ENCODE measurements at places on chromosomes 12 and 14.
A peak's percentile ranks its signal among the peaks of the same experiment; 100 is the strongest.

GRCh38 chr12:75890141-75890540, 141.4 kb downstream of the PHLDA1 start:
- no peak for DNase-seq

- DNase-seq: no peak
These were observed 73.0 kb upstream of the PRMT8 start for GRCh38 chr12:3417937-3418462.

- no peak for DNase-seq
These were observed 162.4 kb downstream of the C12orf75 start for GRCh38 chr12:105492591-105493545.

GRCh38 chr14:22552001-22552826, 36.8 kb downstream of the DAD1 start:
- DNase-seq: no peak

- no peak for DNase-seq
These were observed 60.3 kb upstream of the VPS33A start for GRCh38 chr12:122326586-122326985.

GRCh38 chr12:26773313-26774104, 59.5 kb downstream of the ITPR2 start:
- no peak for DNase-seq

DNA sequence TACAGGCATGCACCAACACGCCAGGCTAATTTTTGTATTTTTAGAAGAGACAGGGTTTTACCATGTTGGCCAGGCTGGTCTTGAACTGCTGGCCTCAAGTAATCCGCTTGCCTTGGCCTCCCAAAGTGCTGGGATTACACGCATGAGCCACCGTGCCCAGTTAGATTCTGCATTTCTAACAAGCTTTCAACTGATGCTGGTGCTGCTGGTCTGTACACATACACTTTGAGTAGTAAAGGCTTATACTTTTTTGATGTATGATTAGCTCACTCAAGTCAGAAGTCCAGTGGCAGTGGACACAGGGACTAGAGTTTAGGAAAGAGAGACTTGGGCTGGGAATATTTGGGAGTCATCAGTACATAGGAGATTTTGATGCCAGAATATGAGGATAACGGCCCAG, 2.2 kb upstream of the TBC1D15 start:
- DNase-seq: no peak

DNA sequence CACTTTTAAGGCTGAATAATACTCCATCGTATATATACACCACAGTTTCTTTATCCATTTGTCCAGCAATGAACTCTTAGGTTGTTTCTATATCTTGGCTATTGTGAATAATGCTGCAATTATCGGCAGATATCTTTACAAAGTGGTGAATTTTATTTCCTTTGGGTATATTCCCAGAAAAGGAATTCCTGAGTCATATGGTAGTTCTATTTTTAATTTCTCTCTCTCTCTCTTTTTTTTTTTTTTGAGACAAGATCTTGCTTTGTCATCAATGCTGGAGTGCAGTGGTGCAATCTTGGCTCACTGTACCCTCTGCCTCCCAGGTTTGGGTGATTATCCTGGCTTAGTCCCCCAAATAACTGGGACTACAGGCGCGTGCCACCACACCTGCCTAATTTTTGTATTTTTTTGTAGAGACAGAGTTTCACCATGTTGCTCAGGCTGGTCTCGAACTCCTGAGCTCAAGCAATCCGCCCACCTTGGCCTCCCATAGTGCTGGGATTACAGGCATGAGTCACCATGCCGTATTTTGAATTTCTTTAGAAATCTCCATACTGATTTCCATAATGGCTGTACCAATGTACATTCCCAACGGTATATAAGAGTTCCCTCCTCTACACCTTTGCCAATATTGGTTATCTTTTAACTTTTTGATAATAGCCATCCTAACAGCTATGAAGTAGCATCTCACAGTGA, 98.4 kb downstream of the EFCAB11 start:
- no peak for DNase-seq

- no peak for DNase-seq
These were observed 75.3 kb downstream of the TMCC3 start for GRCh38 chr12:94575024-94575423.

DNA sequence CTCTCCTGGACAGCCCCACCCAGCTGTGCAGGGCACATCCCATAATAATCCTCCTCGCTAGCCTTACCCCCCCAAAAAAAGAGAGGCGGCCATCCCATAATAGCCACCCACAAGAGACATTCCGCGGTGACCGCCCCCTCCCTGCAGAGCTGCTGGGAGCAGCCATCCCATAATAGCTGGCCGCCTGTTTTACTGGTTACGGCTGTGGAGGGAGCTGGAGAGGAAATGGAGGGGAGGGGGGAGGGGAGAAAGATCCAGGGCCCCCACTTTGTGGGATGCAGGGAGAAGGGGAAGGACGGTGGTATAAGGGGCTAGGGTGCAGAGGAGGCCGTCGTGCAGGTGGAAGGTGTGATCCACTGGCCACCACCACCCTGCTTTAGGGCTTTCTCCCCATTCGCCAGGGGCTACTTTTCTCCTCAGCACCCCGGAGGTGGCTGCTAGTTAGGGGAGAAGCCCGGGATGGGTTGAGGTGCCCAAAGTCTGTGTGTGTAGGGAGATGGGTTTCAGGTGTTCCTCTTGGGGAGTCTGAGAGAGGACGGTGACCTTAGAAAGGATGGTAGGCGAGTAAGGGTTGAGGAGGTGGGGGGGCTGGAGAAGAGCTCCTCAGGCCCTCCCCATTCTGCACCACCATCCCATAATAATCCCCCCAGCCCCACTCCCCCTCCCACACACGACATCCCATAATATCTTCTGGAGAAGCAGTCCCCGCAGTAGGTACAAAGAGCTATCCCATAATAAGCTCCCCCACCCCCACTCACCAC, 6.0 kb upstream of the CHD4 start:
- DNase-seq: no peak

DNA sequence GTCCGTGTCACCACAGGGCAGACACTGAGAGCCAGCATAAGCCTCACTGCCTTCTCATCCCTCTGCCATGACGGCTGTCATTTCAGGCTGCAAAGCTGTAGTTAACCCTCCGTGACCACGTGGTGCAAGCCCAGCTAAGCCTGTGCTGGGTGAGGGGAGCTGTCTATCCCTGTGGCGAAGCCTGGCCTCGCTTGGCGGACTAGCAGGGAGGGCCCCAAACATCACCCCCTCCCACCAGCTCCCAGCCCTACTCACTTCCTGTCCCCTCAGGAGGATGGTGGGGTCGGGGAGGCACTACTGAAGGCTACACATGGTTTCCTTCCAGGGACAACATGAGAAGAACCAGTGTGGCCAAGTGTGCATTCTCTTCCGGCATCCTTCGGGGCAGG, 88.2 kb downstream of the CHGA start:
- no peak for DNase-seq

DNA sequence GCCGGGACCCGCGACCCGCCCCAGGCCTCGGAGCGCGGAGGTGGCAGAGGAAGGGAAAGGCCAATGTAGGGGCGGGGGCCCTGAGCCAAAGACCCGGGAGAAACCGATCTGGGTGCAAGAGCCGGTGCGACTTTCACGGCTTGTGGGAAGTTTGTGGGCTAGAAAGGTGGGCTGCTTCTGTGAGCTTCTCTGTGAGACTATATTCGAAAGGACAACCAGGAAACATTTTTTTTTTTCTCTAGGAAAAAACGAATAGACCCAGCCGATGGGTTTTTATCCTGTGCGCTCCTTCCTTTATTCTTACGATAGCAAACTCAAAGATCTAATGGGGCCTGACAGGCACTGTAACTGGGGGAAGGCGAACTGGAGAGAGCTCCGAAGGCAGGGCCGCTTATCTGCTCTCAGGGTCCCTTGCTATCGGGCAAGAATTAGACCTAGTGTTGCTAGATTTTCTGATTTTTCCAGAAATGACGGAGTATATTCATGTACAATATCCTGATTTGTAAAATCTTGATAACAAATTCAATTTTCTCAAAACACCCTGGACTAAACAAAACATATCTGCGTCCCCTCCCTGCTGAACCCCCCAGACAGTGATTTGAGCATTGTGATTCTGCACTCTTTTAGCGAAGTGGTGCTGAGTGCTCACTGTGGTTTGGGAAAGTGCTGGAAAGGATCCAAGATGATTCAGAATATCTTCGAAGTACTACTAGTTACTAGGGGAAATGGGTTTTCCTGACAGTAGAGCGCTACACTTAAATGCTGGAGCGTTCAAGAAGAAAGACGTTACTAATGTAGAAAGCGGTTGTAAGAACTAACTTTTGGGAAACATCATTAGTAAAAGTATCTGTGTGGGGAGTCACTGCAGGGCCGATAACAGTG, 563 bp upstream of the STXBP6 start:
- DNase-seq: no peak

DNA sequence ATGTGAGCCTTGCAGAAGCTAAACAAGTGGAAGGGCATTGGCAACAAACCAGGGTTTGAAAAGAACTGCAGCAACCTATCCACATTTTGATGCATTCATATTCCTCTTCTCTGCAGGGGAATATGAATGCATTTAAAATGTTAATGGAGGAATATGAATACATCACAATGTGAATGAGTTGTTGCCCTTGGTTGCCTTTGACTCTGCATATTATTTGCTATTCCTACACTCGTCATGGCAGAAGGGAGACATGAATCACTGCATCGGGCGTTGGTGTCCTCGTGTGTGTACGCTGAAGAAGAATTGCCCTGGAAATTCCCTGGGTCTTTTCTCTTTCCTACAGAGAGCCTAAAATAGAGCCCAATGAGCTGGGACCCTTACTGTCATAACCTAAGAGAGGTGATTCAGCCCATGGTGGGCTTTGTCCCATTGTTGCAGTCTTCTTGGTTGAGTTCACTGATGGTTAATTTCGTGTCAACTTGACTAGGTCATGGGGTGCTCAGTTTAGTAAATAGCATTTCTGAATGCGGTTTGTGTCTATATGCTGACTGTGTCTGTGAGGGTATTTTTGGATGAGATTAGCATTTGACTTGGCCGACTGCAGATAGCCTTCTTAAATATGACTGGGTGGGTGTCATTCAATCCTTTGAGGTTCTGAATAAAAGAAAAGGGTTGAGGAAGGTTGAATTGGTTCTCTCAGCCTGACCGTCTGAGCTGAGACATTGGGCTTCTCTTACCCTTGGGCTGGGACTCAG, 1422.9 kb upstream of the TMEM132C start:
- no peak for DNase-seq

DNA sequence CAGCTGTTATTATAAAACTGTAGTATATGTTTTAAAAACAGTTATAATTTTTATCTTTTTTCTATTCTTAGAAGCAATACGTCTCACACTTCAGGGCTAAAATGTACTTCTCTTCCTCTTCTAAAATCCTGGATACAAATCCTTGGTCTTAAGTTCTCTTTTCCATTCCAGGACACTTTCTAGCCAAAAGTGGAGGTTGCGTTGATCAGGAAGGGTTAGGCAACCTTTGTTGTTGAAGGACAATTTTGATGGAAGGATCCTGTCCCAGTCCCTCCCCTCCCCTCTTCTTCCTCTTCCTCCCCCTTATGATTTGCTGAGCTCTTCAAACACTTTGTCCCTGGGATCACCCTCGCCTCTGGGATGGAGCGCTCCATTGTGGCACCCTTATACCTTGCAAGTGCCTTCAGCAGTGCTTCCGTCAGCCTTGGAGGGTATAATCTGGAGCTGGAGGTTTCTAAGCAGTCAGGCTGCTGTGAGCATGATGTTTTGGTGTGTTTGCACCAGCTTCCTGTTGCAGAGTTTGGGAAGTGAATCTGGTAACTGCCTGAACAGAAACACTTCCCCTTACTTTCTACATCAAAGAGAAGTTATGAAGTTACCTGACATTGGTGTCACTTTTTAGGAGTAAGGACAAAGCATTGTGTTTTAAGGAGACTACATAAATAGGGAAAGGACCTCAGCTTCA, 87.4 kb upstream of the SLC38A2 start:
- DNase-seq: no peak

DNA sequence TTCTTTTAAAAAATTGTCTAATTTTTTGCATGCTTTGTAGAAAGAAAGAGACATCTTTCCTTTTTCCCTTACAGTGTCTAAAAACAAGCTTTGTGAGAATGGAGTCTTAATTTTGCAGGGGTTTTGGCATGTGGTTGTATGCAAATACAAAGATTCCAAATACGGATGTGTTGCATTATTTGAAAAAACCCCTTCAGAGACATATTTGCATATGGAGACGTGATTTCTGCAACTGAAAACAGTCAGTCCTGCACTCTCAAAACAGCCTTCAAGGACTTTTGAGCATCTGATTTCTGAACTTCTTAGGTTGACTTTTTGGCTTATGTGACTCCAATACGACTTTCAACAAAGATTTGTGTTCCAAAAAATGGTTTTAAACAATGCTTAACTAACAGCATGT, 7.8 kb downstream of the IRAK3 start:
- no peak for DNase-seq

- DNase-seq: no peak
These were observed 14.2 kb upstream of the CARMIL3 start for GRCh38 chr14:24037658-24038037.

DNA sequence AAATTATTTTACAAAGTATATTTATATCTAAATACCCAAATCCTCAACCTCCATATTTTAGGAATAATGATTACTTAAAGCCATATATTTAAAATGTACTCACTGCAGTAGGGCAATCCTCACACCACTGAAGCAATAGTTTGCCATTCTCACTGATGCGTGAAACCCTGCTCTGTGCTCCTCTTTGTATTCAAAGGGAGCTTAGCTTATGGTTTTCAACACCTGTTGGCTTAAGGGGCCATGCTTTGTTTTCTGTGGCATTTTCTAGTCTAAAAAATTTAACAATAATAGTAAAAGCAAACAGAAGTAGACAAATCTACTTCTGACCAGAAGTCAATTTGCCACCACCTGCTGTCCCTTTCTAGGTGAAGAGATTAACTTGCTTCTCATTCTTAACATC, 294.6 kb downstream of the FLRT2 start:
- DNase-seq: no peak

- peak; percentile 40 for DNase-seq
These were observed 50.9 kb upstream of the BICDL1 start for GRCh38 chr12:119938049-119938667.

- peak; percentile 58 for DNase-seq
These were observed 136.5 kb upstream of the AMIGO2 start for GRCh38 chr12:47216150-47216677.

GRCh38 chr12:122895320-122895703, 612 bp downstream of the VPS37B start:
- DNase-seq: no peak

- no peak for DNase-seq
These were observed at the start of gene DHRS2 for GRCh38 chr14:23636317-23637211. TSS of gene DHRS2 (plus strand) at chr14:23636364. CDS start at chr14:23638865, 2,501 bp downstream.

DNA sequence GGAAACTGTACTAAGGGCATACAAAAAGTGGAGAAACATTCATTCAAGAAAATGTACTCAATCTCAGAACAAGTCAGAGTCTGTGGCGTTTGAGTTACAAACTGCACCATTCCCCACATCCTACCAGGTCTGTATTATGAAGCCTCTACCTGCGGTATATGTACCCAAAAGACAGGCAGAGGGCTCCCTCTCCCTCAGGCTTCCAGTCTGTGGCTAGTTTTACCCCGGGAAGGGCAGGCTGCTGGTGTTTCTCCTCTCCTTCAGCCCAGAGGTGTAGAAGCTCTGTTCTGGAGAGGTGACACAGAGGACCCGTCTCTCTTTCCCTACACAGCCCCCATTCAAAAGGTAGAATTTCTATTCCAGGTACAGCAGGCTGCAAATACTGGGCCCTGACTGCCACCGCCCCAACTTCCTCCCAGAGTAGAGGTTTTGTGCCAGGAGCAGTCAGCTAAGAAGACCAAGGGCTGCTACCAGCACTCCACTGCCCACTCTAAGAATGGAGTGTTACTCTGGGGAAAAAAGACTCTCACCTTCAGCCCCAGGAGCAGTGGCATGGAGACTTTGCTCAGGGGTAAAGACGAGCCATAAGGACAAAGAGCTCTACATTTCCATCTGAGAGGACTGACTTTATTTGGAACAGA, 39.4 kb downstream of the PARP11 start:
- DNase-seq: no peak
